ENCODE measurements at places on chromosomes 3 and 15.

GRCh38 chr15:70512772-70513362 lies 250.5 kb downstream of the UACA start:
- DNase-seq: peak; percentile 53

DNA sequence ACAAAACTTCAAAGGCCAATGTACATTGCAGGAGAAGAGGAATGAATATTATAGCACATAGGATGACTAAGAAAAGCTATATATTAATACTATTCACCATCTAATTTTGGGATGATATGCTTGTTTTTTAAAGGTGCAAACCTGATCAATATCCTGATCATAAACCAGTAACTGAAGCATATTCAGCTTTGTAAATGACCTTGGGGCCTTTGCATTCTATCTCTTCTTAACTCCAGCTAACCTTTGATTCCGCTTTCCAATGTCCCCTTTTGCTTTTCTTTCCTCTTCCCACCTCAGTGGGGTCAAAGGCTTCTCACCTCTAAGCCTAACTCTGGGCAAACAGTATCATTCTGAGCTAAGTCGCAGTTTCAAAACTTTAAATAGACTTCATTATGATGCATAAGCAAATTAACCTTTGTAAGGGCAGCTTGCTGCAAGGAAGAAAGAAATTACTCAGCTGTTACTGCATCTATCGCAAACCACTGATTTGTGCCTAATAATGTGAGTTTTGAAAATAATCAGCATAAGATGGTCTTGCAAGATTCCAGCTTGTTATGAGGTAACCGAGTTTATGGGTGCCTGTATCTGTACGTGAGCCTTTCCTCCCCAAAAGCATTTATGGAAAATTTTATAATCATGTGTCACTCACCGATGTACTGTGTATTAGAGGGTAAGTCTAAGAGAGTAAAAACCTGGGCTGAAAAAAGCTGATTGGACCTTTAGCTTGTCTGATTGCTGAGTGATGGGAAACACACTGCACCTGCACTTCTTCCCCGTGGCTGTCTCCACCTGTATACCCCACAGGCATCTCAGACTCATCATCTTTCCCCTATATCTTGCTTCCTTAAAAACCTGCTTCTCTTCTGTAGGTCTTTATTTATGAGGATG lies 116.8 kb downstream of the TPRG1 start:
- no peak for DNase-seq

GRCh38 chr15:98684436-98684835 lies 36.1 kb downstream of the IGF1R start:
- DNase-seq: peak; percentile 70

- no peak for DNase-seq
Observed at GRCh38 chr3:32897981-32898623, 53.3 kb upstream of the CCR4 start.

GRCh38 chr15:69271217-69271616 lies 27.5 kb upstream of the PAQR5 start:
- DNase-seq: no peak

Data from fibroblast of skin of right biceps (primary cell).